Hematopoietic multipotent progenitor cell treated with erythropoietin and hydrocortisone succinate and interleukin-3 and kit ligand, for 4 days (in vitro differentiated cells): ENCODE measurements at places on chromosomes 16 and 17.
A peak's percentile ranks its signal among the peaks of the same experiment; 100 is the strongest.

DNA sequence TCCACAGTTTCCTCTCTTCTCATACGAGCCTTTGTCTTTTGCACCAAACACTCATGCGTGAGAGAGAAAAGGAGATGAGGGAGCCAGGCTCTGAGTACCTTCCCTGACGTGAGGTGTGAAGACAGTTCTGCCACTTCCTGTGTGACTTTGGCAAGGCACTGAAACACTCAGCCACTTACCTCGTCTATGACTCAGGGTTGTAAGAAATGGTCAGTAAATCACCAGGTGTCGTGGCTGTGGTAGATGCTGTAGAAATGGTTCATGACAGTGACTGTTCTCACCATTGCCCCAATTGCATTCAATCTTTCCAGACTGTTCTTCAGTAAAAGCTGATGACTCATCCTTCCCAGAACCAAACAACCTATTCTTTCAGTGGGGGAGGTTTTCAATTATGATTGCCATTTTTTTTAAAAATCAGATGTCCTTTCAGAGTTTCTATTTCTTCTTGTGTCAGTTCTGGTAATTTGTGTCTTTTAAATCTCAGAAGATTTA lies 49.2 kb upstream of the CBFA2T3 start:
- DNase-seq = no peak

DNA sequence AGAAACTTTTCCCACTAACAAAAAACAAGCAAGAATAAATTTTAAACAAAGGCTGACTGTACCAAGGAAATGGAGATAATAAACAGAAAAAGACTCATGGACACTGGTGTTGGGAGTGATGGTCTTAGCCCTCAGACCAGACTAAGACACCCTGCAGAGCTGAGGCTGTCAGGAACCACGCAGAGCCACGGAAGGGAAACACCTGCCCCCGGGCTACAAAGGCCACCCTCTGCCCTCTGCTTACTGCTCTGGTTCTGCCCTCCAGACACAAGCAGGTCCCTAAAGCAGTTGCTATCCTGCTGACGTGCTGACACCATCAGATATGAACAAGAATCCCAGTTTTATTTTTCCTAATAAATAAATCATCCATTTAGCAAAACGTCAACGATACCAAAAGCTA lies 80.0 kb downstream of the ANKRD11 start:
- no peak for DNase-seq

GRCh38 chr16:10256784-10257641 lies 74.8 kb upstream of the GRIN2A start:
- DNase-seq = peak; percentile 73

GRCh38 chr16:11049396-11050059 lies 105.2 kb downstream of the CLEC16A start:
- no peak for DNase-seq

DNA sequence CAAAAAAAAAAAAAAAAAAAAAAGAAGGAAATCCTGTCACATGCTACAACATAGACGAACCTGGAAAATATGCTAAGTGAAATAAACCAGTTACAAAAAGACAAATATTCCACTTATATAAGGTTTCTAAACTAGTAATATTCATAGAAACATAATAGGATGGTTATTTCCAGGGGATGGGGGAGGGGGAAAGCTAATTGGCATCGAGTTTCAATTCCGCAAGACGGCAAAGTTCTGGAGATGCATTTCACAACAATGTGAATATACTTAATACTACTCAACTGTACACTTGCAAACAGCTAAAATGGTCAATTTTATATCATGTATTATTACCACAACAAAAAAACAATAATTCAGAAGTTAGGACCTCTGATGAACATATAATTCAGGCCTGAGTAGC lies 37.9 kb upstream of the ABCA9 start:
- no peak for DNase-seq

DNA sequence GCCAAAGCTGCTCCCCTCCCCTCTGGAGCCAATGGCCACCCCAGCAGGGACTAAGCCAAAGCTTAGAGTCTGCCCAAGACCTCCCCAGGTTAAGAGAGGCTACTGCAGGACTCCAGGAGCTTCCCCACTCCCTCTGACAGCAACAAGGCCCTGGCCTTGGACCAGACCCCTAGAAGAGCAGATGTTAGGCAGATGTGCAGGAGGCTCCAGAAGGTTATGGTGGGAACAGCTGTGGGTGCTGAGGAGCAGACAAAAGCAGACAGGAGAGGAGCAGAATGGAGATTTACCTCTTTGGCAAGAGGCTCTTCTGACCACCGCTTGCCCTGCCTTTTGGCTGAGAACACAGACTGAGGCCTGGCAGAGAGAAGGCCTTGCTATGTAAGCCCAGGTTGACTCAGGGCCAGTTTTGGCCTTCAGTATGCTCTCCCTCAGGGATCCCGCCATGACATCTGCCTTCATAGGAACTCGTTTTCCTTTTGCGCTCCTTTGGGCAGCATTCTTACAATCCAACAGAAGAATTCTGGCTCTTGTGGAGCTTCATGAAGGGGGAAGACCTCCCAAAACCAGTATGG lies 113.0 kb downstream of the RBFOX3 start:
- DNase-seq = no peak

GRCh38 chr16:81335669-81336068 lies 20.9 kb downstream of the GAN start:
- no peak for DNase-seq

DNA sequence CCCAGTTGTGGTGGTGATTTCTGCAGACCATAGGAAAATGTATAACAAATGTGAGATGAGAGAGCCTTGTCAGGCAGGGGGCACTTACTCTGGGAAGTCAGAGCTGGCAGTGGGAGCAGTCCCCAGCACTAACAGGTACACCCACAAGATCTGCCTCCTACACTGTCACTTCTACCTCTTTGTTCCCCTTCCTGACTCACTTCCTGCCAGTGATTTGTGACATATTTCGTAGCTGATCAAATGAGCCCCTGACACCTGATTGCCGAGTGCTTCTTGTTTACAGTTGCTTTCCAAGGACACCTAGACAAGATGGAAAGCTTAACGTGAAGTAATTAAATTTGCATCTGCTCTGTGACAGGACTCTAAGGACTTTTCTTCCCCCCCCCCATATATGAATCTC lies 40.5 kb downstream of the FTO start:
- no peak for DNase-seq

DNA sequence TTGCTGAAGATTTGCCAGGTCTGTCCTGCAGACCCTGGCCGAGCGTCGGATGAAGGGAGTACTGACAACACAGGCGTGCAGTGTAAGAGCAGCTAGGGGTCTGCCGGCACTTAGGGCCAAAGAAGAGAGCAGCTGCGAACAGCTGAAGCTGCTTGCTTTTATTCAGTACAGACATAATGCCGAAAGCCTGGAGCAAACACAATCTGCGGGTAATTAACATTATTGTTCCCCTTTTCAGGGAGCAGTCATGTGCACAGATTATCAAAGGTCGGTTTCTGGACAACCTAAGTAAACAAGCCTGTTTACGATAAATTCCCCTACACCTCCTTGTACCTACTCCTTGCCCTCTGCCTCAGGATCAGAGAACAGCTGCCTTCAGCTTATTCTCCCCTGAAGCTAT lies 12.0 kb upstream of the KRT23 start:
- DNase-seq = no peak

DNA sequence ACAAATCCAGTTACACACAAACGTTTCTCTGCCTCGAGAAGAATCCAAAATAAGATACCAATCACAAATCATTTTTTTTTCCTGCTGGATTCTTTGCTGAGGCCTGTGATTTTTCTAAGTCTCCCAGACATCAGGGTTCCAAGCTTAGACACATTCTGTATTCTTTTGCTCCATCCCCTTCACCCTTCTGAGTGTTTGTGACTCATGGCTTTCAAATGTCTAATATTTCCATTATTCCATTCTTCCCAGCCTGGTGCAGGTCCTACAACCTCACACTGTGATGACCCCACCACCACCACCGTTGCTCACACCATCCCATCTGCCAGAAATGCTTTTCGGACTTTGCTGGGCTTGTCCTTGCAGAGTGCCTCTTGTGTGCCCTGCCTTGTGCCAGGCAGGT lies 480.1 kb downstream of the SOX9 start:
- no peak for DNase-seq

GRCh38 chr17:9334536-9335446 lies 240.8 kb downstream of the STX8 start:
- no peak for DNase-seq

DNA sequence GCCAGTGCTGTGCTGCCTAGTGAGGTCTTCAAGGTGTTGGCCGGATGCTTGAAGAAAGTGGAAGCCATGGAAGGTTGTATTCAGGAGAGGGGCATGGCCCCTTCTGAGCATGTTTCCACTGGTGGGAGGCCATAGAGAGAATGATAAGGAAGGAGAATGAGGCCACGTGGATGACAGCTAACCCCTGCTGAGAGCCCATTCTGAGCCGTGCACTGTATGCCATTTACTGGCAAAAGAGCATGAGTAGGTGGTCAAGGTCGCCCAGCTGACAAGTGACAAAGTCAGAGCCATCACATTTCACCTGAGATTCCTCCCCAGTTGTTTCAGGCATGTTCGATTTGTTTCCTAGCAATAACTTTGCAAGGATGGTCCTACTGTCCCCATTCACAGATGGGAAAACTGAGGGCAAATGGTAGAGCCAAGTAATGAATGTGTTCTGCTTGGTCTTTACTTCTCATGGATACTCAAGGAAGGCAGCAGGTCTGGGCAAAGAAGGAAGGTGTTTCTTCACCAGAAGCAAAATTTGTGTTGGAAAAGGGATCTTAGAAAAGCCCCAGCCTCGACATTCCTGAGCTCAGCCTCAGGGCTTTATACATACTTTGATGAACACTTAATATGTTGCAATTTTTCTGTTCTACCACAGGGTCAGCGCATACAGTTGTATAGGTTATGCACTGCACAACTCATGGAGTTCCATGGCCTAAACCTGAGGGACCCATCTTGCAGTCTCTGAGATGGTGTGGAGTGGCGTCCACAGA lies 10.5 kb upstream of the NKD1 start:
- no peak for DNase-seq

GRCh38 chr17:33464669-33465280 lies 171.7 kb upstream of the ASIC2 start:
- no peak for DNase-seq

DNA sequence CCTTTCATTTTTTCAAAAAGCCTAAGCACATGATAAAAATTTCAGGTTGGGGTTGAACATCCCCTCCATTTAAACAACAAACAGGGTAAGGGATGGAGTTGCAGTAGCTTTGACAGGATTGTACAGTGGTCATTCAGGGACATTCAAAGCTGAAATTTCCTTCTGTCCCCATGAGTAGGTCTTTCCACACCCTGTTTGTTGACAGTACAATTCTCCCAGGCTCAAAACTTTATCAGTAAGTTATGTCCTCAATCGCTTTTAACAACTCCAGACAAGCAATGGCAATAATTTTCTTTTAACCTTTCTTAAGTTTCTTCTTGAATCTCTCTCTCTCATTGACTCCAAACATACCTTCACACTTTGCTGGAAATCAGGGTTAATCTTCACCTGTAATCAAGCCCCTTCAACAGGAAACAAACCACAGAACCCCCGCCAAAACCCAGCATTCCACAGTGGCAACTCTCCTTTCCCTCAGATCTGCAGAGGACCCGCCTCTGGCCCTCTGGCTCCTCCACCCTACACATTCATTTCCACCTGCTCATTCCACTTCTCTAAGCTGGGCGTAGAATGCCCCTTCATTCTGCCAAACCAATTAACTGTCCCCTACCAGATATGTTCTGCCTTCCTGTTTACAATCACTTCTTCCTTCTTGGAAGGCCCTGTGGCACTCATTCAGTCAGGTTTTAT lies 20.7 kb downstream of the TXNDC11 start:
- no peak for DNase-seq

- DNase-seq = no peak
Measured at GRCh38 chr16:65489531-65490023, 367.7 kb upstream of the CDH11 start.

DNA sequence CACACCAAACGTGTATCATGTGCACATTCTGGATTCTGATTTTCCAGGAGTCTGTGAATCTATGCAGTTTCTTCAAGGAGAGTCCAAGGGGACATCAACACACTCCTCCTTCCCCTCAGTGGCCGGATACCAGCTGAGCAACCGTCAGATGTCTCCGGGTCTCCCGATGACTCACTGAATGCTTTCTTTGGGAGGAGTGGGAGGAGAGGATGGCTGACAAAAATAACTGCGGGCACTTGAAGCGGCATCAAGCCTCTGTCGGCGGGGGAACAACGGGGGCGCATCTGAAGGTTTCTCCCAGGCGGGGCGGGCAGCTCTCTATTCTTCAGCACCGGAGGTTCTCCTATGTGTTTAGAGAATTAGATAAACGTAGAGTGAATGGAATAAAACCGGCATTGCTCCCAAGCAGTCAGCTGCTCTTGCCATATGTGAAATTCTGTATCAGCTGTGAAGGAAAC lies 24.6 kb upstream of the LRRC75A start:
- no peak for DNase-seq

DNA sequence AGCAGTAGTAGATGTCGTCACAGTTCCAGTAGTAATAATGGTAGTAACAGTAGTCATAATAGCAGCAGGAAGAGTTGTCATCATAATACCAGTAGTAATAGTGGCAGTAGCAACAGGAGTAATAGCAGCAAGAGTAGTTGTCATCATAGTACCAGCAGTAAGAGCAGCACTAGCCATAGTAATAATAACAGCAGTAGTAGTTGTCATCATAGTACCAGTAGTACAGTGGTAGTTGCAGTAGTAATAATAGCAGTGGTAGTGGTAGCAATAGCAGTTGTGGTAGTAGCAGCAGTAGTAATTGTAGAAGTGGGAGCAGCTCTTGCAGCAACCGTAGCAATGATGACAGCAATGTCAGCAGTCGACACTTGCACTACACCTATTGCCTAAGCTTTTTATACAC lies 502.8 kb downstream of the HS3ST4 start:
- no peak for DNase-seq

- no peak for DNase-seq
Measured at GRCh38 chr17:20243524-20243923, 223.8 kb downstream of the LGALS9B start.

DNA sequence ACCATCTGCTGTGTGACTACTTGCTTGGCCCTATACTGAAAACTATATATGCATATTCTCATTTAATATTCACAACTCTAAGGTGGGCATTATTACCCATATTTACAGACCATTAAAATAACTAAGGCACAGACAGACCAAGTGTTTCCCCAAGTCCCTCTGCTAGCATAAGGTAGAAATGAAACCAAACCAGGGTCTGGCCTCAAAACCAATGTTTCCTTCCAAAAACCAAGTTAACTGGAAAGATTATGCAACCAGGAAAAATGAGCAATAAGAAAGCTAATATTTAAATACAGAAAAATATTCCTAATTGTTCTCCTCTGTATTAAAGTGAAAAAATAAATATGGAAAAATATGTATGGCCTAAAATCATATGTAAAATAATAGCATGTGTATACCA lies 50.1 kb downstream of the XPO6 start:
- DNase-seq = no peak

- no peak for DNase-seq
Measured at GRCh38 chr16:81863630-81864352, 84.7 kb downstream of the PLCG2 start.
